Transverse colon (tissue), 4 donors: ENCODE measurements at places on chromosomes 7 and 10. TPM values are rescaled to one million over a fixed set of nuclear protein-coding genes. Genes with fewer than 3 reads are reported as not detected.

- peak overlapping the region; percentile 96 for H3K27ac ChIP-seq
- no peak for DNase-seq
- H3K4me1 ChIP-seq: peaks cover 19% of the 10 kb centered on the region
- peaks cover 8% of the 10 kb centered on the region for H3K36me3 ChIP-seq
- H3K4me3 ChIP-seq: no peak overlapping the region
Measured at GRCh38 chr7:121398246-121398645, 2.1 kb upstream of the FAM3C start.

The FAM25C gene
- total RNA-seq: not detected

DNA sequence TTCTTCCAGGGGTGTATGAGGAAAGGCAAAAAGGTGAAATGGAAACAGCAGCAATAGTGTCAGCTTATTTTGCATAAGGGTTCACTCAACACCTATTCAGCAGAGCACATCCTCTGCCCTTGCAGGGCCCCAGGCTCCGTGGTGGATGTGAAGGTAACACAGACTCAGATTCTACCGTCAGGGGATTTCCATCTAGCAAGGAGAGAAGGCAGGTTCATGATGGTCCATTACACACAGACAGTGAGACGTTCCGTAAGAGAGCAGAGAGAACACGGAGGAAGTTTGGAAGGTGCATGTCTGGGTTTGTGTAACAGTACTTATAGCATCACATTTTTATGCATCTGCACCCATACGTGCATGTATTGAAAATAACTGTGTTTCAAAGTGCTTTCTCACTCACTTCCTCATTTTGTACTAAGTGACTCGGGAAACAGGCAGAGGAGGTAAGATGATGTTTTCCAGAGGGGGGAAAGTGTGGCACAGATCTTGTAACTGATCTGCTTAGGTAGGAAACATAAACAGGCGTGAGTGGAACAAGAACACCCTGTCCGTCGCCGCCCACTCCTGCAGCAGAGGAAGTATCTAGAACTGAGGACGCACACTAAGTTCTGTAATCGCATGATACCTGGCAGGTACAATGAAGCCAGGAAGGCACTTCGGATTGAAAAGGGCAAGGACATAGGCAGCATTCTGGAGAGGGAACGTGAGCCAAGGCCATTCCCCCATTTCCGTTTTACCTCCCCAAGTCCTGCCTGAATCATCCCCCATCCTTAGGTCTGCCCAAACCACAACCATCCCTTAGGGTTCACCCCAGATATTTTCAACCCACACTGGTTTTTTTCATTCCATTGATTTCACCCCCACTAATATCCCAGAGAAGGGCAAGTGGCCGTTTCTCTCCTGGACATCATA, 1.0 kb upstream of the ENO4 start:
- H3K27ac ChIP-seq: no peak overlapping the region
- H3K4me3 ChIP-seq: peak overlapping the region; percentile 54
- H3K4me1 ChIP-seq: peaks cover 5% of the 10 kb centered on the region
- peaks cover 8% of the 10 kb centered on the region for H3K27me3 ChIP-seq
- DNase-seq: peak; percentile 24

The LAMB1 gene
- 70.3 TPM for total RNA-seq

DNA sequence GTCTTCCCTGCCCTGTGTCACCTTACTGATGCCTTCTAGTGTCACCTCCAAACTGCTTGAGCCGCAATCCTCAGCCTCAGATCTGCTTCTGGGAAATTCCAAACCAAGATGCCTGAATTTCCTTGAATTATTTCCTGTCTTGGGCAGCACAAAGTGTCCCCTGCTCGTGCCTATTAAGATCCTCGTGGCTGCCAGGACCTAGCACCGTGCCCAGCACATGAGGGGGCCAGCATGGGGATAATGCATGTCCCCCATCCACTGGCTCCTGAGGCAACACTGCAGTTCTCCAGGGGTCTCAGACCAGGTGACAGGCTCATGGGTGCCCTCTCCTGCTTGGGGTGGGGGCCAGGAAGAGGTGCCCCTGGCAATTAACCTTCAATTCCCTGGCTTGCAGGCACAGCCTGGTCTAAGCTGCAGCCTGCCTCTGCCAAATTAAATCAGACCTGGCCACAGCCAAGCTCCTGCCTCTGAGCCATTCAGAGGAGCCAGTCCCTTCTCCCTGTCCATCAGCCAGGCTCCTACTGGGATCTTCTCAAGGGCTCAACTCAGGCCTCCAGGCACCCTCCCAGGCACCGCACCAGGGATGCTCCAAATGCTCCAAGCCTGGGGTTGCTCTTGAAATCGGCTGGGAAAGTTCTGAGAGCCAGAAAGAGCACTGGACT, 146.6 kb downstream of the SH3PXD2A start:
- H3K27me3 ChIP-seq: no peaks in the 10 kb centered on the region
- H3K4me1 ChIP-seq: peaks cover 4% of the 10 kb centered on the region
- no peak overlapping the region for H3K27ac ChIP-seq
- DNase-seq: no peak

The NEUROD6 gene
- total RNA-seq: not detected

The IGFBP1 gene
- not detected for total RNA-seq

- peaks cover 6% of the 10 kb centered on the region for H3K4me1 ChIP-seq
- DNase-seq: no peak
- no peaks in the 10 kb centered on the region for H3K27me3 ChIP-seq
- H3K4me3 ChIP-seq: no peak overlapping the region
- H3K36me3 ChIP-seq: no peaks in the 10 kb centered on the region
Measured at GRCh38 chr7:148863324-148863723, 20.8 kb downstream of the EZH2 start.

The HEPACAM2 gene
- total RNA-seq: 127 TPM

- DNase-seq: no peak
- no peak overlapping the region for H3K4me3 ChIP-seq
- no peak overlapping the region for H3K27ac ChIP-seq
Measured at GRCh38 chr7:155863721-155864151, 51.5 kb upstream of the SHH start.

The CAV2 gene
- 15.7 TPM for total RNA-seq

- H3K36me3 ChIP-seq: peaks cover 4% of the 10 kb centered on the region
- H3K27me3 ChIP-seq: no peaks in the 10 kb centered on the region
- H3K4me3 ChIP-seq: no peak overlapping the region
- H3K4me1 ChIP-seq: no peaks in the 10 kb centered on the region
- DNase-seq: no peak
Measured at GRCh38 chr7:134941185-134941900, 45.0 kb upstream of the AGBL3 start.

DNA sequence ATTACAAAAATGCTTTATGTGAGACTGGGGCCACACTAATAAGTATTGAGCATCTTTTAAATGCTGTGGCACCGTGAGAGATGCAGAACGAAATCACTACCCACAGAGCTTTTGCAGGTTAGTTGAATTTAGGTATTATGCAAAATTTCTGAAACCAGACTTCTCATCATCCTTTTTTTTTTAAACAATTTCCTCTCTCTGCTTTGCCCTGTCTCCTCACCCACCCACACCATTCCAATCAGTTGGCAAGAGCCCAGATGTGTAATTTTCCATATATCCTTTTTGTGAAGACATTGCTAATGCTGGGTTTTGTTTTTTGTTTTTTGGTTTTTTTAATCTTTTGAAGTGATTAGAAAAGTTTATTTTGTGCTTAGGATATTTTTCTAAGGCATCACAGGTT, 1.1 kb downstream of the YAE1 start:
- H3K27ac ChIP-seq: no peak overlapping the region
- no peak for DNase-seq
- H3K27me3 ChIP-seq: no peaks in the 10 kb centered on the region
- peaks cover 5% of the 10 kb centered on the region for H3K4me1 ChIP-seq

- no peaks in the 10 kb centered on the region for H3K27me3 ChIP-seq
- no peaks in the 10 kb centered on the region for H3K4me1 ChIP-seq
- H3K4me3 ChIP-seq: no peak overlapping the region
- no peaks in the 10 kb centered on the region for H3K36me3 ChIP-seq
- no peak for DNase-seq
Measured at GRCh38 chr10:22894714-22895113, 33.1 kb upstream of the ARMC3 start.

GRCh38 chr7:130444234-130444633, 3.4 kb upstream of the CEP41 start:
- no peaks in the 10 kb centered on the region for H3K36me3 ChIP-seq
- no peak overlapping the region for H3K4me3 ChIP-seq
- DNase-seq: no peak
- H3K4me1 ChIP-seq: peaks cover 9% of the 10 kb centered on the region
- no peak overlapping the region for H3K27ac ChIP-seq
- H3K27me3 ChIP-seq: no peaks in the 10 kb centered on the region

The FXYD4 gene
- not detected for total RNA-seq

The LRRC18 gene
- total RNA-seq: not detected

DNA sequence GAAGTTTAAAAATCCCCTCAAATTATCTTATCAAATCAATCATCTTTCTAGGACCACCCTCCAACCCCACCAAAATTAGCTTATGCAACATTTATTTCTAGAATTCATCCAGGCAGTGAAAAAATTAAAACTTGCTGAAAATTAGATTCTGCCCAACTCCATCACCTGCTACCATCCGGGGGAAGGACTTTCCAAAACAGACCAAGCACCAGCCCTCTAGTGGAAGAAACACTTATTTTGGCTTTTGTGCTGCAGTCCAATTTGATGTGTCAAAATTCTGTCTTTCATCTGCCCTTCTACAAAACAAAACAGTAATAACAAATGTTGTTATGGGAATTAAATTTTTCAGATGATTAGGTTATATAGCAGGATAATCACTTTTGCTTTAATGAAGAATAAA, 35.1 kb downstream of the GCC1 start:
- no peak overlapping the region for H3K4me3 ChIP-seq
- H3K4me1 ChIP-seq: no peaks in the 10 kb centered on the region
- no peaks in the 10 kb centered on the region for H3K27me3 ChIP-seq
- no peak overlapping the region for H3K27ac ChIP-seq
- no peak for DNase-seq
- H3K36me3 ChIP-seq: no peaks in the 10 kb centered on the region

The FKBP6 gene
- total RNA-seq: not detected

- DNase-seq: no peak
- no peak overlapping the region for H3K27ac ChIP-seq
- H3K4me1 ChIP-seq: peaks cover 11% of the 10 kb centered on the region
- peaks cover 6% of the 10 kb centered on the region for H3K36me3 ChIP-seq
Measured at GRCh38 chr10:21624951-21625350, 90.9 kb downstream of the MLLT10 start.

DNA sequence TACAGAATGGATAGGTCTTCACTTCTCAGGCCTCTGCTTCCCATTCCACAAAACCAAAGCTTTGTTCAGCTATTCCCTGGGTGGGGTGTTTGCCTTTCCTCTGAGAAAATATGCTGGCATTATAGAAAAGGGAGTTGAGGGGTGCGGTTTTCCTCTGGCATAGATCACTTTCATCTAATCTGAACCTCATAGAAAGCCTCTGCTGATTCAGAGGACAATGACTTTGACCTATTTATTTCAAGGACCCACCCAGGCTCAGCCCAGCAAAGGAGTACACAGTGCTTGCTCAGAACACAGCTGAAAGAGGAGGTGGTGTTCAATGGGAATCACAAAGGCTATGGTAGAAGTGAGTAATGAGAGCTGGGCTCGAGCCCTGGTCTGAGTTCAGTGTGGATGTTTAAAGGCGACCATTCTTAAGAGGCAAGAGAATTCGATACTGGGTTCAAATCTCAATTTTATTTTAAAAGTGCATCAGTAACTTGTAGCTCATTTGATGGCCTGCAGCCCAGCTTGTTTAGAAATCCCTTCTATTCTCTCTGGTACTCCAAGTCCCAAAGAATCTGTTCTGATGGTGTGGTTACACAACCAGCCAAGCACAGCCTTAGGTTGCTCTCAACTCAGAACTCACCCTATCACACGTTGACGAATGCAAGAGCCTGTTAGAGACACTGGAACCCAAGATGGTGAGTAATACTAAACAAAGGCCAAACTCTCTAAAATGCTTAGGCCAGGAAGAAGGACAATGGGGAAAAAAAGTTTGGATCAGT, 1012.8 kb downstream of the LRMDA start:
- DNase-seq: peak; percentile 19
- no peak overlapping the region for H3K4me3 ChIP-seq
- H3K27ac ChIP-seq: peak overlapping the region; percentile 47
- H3K36me3 ChIP-seq: no peaks in the 10 kb centered on the region
- H3K27me3 ChIP-seq: no peaks in the 10 kb centered on the region

DNA sequence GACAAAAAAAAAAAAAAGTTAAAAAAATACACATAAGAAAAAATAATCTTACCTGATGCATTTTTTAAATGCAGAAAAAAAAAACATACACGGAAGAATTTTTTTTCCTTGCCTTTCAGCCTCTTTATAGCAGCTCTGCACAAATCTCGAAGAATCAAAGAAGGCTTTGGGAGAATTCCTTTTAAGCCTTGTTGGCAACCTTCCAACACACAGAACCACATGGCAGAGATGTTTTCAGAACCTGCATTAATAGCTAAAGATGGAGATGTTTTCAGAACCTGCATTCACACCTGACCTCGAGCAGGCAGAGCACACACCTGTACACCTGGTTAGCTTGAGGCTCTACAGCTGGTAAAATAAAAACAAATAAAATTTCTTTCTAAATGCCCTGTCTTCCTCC, 65.6 kb downstream of the DOCK4 start:
- no peak overlapping the region for H3K4me3 ChIP-seq
- no peak for DNase-seq
- H3K27ac ChIP-seq: no peak overlapping the region
- peaks cover 14% of the 10 kb centered on the region for H3K4me1 ChIP-seq
- no peaks in the 10 kb centered on the region for H3K36me3 ChIP-seq
- no peaks in the 10 kb centered on the region for H3K27me3 ChIP-seq

- H3K36me3 ChIP-seq: no peaks in the 10 kb centered on the region
- DNase-seq: no peak
- H3K27me3 ChIP-seq: no peaks in the 10 kb centered on the region
- no peaks in the 10 kb centered on the region for H3K4me1 ChIP-seq
- H3K4me3 ChIP-seq: no peak overlapping the region
Measured at GRCh38 chr7:45596665-45597095, 22.5 kb downstream of the ADCY1 start.

The AKR1C8 gene
- total RNA-seq: 1.4 TPM

The MARVELD1 gene
- 8.2 TPM for total RNA-seq

The SHTN1 gene
- 20.6 TPM for total RNA-seq

DNA sequence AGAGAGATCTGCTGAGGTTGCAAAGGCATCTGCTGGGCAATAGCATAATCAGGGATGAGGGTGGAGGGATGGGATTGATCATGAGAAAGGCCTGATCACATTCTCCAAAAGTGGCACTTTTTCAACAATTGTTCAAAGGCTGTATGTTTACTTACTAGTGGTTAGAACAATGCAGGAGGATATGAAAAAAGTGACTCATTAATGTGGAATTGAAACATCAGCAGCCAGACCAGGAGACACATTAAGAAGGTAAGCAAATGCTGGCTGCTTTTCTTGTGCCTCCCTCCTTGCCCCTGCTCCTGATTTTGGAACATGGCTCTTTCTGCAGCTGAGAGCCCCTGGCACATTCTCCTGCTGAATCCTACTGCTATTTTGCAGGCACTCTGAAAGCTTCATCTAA, 63.5 kb downstream of the FAM204A start:
- H3K4me1 ChIP-seq: no peaks in the 10 kb centered on the region
- no peak overlapping the region for H3K4me3 ChIP-seq
- H3K27ac ChIP-seq: no peak overlapping the region

The ADAM12 gene
- not detected for total RNA-seq

- H3K27me3 ChIP-seq: no peaks in the 10 kb centered on the region
- DNase-seq: no peak
- no peak overlapping the region for H3K4me3 ChIP-seq
- no peaks in the 10 kb centered on the region for H3K36me3 ChIP-seq
- H3K4me1 ChIP-seq: no peaks in the 10 kb centered on the region
Measured at GRCh38 chr7:7596176-7596575, 29.5 kb downstream of the MIOS start.
